Frontal cortex (tissue), 4 donors: ENCODE measurements at places on chromosomes 16 and 17. TPM values are rescaled to one million over a fixed set of nuclear protein-coding genes. Genes with fewer than 3 reads are reported as not detected.

LGALS9 gene
- 0.41 TPM for total RNA-seq

DUSP3 gene
- 33.0 TPM for total RNA-seq

GINS2 gene
- 4.9 TPM for total RNA-seq

OR1F1 gene
- total RNA-seq = 0.41 TPM

NPIPA3 gene
- total RNA-seq = 0.41 TPM

EFCAB5 gene
- total RNA-seq = 2.9 TPM

CHD9NB gene
- total RNA-seq = 0.41 TPM

CYBC1 gene
- total RNA-seq = 19.2 TPM

RGS11 gene
- 6.5 TPM for total RNA-seq

SETD1A gene
- total RNA-seq = 1.6 TPM

GLIS2 gene
- 8.6 TPM for total RNA-seq

IRX3 gene
- under 0.01 TPM for total RNA-seq

CLEC3A gene
- under 0.01 TPM for total RNA-seq

CSH1 gene
- total RNA-seq = not detected

CHD9 gene
- 167 TPM for total RNA-seq

SLC38A8 gene
- not detected for total RNA-seq

TPSG1 gene
- not detected for total RNA-seq

TBC1D3L gene
- 3.3 TPM for total RNA-seq

CD300E gene
- under 0.01 TPM for total RNA-seq

PRSS21 gene
- not detected for total RNA-seq

ADAP2 gene
- 4.1 TPM for total RNA-seq

KRTAP17-1 gene
- total RNA-seq = not detected

DBF4B gene
- 3.3 TPM for total RNA-seq

ZNF689 gene
- total RNA-seq = 9.0 TPM

GPS1 gene
- total RNA-seq = 73.8 TPM

KCNJ16 gene
- total RNA-seq = 6.9 TPM

GCGR gene
- not detected for total RNA-seq

SMIM36 gene
- not detected for total RNA-seq

ARSG gene
- 5.7 TPM for total RNA-seq

LDHD gene
- total RNA-seq = 2.0 TPM

HAP1 gene
- under 0.01 TPM for total RNA-seq

ZNF48 gene
- total RNA-seq = 39.9 TPM

MT1M gene
- total RNA-seq = not detected

PLA2G10 gene
- total RNA-seq = not detected

CD300H gene
- total RNA-seq = not detected

ATP2A1 gene
- total RNA-seq = not detected

CLDN9 gene
- not detected for total RNA-seq

CCDC200 gene
- total RNA-seq = not detected

OTOA gene
- 0.41 TPM for total RNA-seq

MT4 gene
- total RNA-seq = not detected

MYH13 gene
- not detected for total RNA-seq

SDR42E2 gene
- total RNA-seq = not detected

ABCA8 gene
- 4.5 TPM for total RNA-seq

ANKS4B gene
- under 0.01 TPM for total RNA-seq

AIPL1 gene
- not detected for total RNA-seq

HS3ST3A1 gene
- 0.41 TPM for total RNA-seq
